MM.1S (cell line): ENCODE measurements at places on chromosomes 5 and 9.

DNA sequence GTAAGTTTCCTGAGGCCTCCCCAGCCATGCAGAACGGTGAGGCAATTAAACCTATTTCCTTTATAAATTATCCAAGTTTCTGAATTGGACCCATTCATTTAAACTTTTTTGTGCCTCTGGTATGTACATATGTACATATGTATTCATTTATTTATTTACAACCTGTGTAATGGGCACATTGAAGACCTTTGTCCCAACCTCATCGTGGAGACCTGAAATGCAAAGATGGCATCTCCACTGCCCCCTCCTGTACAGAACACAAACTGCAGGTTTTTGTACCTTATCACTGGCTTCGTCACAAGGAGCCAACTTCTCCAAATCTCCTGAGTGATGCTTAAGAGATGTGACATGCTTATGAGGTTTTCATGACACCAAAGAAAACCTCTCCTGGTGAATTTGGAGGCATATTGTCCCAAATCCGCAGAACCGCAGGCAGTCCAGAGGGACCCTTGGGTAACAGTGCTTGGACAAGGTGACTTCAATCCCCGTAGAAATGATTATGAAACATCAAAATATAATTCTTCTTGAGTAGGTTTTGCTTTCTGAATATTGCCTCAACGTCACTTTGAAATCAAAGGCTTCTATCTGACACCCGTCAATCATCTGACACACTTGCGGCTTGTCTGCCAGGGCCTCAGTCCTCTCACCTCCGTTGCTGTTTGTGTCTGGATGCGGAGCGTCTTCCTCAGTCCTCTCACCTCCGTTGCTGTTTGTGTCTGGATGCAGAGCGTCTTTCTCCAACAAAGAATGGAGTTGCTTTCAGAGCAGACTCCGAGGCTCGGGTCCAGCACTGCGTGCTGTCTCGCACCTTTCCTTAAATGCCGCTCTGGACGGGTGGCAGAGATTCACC is 135.0 kb upstream of the IRX4 start:
- peak; percentile 33 for DNase-seq

DNA sequence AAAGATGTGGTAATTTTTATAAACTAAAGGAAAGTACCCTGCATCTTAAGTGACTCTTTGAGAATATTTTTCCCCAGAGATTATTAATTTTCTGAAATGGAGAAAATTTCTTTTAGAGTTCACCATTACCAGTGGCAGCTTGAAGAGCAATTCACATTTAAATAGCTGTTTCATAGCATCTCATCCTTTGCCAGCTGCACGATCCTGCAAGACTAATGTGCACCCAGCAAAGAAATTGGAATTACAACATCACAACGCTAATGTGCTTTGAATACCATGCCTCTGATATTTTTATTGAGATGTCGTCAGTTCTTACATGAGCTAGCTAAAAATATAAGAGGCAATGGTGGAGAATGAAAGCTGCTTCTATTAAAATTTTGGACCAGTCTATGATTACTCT is 423.5 kb downstream of the TAF11L14 start:
- no peak for DNase-seq

DNA sequence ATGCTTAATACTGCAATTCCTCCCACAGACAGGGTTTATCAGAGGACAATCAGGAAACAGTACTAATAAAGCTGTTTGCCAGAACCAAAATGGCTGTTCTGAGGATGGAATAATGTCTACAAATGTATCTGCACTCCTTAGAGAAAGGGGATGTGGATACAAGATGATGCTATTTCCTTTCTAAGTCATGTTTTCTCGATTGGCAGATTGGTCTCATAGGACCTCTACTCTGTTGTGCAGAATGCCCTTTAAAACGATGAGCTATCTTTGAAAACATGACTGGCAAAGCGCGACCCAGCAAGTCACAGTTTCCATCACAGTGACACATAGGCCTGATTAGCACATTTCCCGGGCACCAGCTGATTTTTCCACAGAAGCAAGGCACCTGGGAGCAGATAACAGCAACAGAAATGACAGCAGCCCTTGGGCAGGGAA is 54.0 kb downstream of the AOPEP start:
- DNase-seq, result no peak

DNA sequence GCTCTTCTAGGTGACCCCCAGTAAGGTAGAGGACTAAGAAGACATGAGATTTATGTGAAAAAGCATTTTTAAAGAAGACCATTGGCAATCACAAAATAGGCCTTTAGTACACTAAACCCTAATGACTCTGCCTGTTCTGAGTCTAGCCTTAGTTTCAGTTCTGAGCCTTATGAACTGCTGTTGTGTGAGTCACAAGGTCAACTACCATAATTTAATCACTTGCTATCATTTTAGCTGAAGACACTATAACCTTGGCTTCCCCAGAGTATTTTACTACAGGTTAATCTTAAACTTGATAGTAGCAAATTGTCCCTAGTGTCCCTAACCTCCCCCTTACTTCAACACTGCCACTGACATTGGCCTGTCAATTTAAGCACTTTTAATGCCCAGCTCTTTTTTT is 34.4 kb downstream of the APC start:
- no peak for DNase-seq

DNA sequence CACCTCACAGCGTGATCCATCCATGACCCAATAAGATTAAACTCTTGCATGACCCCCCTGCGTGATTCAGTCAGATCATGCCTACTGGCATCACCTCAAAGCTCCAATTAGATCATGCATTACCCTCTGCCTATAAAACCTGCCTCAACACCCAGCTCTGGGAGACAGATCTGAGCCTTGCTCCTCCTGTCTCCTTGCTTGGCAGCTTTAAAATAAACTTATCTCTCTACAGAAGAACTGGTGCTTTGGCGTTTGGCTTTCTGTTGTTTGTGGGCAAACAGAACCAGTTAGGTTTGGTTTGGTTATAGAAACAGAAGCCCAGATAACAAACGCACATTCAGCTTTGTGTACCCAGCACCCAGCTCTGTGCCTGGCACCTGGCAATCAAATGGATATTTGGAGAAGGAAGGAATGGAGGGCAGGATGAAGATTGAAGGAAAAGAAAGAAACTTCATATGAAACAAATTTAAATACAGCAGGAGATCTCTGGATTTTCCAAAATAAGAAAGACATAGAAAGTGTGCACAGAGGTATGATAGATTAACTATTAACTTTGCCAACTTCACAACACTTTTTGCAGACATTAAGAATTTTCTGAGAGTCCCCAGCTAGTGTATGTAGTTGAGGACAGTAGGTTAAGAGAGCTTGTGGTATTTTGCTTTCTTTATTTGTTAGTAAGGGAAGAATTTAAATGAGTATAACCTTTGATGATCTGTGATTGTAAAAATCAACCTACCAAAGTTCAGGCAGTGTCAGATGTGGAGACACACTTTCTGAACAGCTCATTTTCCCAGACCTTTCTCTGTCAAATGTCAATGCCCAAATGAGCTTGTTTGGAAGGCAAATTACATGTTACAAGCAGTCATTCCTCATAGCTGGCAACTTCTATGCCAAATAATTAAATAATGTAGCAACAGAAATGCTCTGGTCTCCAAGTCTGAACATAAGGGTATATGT is 102.1 kb upstream of the ASTN2 start:
- no peak for DNase-seq

- DNase-seq, result no peak
These were observed 140.6 kb upstream of the ZNF366 start for GRCh38 chr5:72647806-72648205.

DNA sequence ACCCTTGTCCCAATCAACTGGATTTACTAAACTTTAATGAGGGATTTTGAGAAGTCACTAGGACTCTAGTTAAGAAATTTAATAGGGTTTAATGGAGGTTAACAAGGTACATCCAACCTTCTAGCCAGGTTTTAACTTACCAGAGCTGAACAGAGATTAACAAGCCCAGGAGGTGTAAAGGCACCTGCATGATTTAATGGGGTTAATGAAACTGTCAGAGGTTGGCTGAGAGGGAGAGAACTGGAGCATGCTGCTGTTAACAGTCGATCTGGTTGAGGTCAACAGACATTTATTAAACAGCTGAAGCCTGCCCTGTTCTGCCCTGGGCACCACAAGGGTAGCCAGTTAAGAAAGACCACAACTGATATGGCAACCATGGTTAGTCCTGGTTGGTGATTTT is 13.6 kb downstream of the HAND1 start:
- DNase-seq, result no peak
